ENCODE measurements at places on chromosomes 4 and X.
A peak's percentile ranks its signal among the peaks of the same experiment; 100 is the strongest.

GRCh38 chrX:40406330-40406859 lies 174.4 kb upstream of the ATP6AP2 start:
- DNase-seq, result no peak

- DNase-seq, result no peak
Observed at GRCh38 chrX:77768787-77769186, 17.2 kb downstream of the ATRX start.

DNA sequence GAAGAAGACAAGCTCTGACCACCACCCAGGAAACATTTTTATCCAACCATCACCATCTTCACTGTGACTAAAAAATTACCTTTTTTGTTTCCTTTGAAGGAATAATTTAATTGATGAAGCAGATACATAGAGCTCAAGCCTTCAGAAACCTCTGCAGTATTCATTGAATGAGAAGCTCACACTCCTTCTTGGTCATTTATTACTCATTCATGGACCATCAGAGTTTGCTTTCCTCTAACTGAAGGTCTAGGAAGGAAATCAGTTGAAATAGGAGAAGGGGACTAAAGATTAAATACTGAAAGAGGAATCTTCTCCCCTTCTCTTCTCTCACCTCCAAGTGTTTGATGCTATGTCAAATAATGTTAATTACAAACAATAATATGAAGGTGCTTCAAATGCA lies 290.6 kb upstream of the KLF3 start:
- no peak for DNase-seq

DNA sequence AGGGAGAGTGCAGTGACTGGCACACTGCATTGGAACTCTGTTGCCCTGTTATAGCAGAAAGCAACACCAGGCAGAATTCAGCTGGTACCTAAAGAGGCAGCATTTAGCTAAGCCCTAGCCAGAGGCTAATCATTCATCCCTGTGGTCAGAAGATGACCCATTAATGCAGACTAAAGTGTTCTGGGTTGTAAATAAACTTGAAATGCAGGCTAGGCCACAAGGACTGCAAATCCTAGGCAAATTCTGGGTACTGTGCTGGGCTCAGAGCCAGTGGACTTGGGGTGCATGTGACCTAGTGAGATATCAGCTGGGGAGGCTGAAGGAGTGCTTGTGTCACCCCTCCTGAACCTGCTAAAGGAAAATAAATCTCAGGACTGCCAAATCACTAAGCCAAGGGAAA lies 91.2 kb downstream of the LPAR4 start:
- DNase-seq, result no peak

DNA sequence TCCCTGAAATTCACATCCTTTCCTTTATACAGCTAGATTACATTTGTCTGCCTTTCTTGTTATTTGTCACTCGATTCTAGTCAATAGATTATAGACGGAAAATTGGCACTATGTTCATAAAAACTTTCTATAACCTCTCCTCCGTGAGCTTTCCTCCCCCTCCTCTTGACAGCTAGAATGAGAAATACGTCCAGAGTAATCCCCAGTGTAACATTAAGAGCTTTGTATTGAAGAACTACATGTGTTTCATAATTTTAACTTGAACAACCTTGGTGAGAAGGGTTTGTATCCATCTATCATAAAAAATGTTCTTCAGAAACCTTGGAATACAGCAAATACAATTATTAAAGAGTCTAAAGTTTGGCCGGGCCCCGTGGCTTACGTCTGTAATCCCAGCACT lies 1707.4 kb downstream of the PCDH7 start:
- DNase-seq, result no peak

DNA sequence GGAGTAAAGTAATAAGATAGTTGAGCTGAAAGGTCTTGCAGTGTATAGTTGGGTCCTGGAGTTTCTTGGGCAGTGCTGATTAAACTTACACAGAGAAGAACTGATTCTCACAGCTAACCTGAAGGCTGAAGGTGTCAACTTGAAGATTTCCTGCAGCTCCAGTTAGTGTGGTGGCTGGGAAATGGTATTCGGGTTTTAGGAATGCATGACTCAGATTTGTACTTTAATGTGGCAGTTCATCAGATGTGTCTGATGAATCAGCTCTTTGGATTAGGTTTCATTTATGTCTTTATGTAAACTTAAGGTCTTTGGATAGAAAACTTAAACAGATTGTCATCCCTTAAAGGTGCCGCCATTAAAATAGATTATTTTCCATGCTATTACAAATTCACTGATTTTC lies 200.0 kb downstream of the IL1RAPL1 start:
- DNase-seq, result peak; percentile 51

DNA sequence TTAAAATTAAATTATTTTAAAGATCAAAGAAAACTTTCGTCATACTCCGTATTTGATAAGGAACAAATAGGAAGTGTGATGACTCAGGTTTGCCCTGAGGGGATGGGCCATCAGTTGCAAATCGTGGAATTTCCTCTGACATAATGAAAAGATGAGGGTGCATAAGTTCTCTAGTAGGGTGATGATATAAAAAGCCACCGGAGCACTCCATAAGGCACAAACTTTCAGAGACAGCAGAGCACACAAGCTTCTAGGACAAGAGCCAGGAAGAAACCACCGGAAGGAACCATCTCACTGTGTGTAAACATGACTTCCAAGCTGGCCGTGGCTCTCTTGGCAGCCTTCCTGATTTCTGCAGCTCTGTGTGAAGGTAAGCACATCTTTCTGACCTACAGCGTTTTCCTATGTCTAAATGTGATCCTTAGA lies at the start of gene CXCL8:
Gene CXCL8 (plus strand): TSS at position 217 of the 426 bp plus-strand sequence. CDS start 90 bp downstream, at position 307.
- peak; percentile 51 for DNase-seq

Measured in RKO (cell line).